Activated T-cell treated with anti-CD3 and anti-CD28 coated beads, Interleukin-2, amount 50 U/mL, for 72 hours (primary cell): ENCODE measurements at places on chromosomes 2 and 18.

GRCh38 chr2:217357886-217358620, 498.2 kb upstream of the TNP1 start:
- DNase-seq: no peak

GRCh38 chr2:173739006-173739405, 226.2 kb downstream of the SP3 start:
- DNase-seq: no peak

GRCh38 chr2:191321861-191322662, 76.9 kb downstream of the MYO1B start:
- no peak for DNase-seq

DNA sequence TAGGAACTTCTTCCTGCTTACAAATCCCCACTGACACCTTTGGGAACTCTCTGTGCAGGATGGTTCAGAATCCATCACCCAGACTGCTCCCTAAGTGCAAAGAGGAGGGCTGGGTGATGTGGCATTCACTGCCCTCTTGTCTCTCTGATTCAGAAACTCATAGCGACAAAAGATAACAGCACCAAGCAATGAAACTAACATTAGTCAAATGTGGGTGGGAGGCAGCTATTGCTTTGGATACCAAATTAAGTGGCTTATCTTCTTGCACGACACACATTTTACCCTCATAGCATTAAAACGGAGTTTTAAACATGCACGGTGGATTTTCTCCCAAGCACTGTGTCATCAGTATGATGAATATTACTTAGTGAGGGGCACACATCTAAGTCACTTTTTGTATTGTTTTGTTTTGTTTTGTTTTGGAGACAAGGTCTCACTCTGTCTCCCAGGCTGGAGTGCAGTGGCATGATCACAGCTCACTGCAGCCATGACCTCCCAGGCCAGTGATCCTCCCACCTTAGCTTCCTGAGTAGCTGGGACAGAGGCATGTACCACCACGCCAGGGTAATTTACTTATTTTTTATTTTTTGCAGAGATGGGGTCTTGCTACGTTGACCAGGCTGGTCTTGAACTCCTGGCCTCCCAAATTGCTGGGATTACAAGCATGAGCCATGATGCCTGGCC, 40.9 kb upstream of the NEB start:
- DNase-seq: no peak

DNA sequence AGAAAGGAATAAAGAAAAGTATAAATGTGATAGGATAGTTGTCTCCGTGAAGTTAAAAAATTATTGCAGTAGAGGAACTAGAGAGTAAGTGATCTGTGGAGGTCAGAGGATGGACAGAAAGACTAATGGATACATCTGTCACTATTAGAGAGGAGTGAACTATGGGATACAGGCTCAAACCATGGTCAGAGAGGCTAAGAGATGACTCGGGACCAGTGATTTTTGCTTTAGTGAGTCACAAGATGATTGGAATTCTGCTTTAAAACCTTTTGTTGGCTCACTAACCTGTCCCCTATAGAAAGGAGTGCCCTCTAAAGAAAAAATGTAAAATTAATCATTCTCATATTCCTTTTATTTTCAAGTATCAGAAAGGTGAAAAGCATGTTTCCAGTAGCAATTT, 30.3 kb downstream of the ALMS1 start:
- no peak for DNase-seq

DNA sequence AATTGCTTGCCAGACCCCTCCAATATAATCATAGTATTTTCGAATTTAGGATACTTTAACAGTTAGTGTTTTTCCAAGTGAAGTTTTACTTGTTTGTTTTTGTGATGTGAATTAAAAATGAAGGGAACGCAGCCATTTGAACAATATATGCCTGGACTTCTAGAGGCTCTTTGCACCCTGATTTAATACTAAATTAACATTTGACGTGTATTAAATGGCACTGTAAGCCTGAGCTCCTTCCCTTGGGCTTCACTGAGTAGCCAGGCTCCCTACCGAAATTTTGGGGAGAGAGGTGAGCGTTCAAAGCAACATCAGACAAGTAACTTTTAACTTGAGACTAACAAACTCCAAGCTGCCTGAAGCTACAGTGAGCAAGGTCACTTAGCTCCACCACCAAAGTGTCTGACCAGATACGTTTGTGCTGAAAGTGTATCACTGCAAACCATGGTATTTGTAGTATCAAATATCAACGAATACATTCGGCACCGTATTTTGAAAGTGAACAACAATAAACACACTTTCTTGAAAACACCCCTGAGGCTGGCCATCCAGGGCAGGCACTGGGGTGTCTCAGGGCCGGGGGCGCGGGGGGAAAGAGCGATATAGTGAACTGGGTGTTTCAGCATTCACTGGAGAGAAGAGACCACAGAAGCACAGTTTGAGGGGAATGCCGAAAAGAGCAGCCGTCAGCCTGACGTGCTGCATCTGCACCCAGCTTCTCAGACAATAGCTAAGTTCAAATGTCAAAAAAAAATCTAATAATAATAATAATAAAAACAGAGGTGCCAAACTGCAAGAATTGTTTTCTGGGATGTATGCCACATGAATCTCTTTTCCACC, 7.7 kb upstream of the POU3F3 start:
- no peak for DNase-seq

- DNase-seq: no peak
These were observed 1202.5 kb downstream of the DSC3 start for GRCh38 chr18:29840089-29840488.

DNA sequence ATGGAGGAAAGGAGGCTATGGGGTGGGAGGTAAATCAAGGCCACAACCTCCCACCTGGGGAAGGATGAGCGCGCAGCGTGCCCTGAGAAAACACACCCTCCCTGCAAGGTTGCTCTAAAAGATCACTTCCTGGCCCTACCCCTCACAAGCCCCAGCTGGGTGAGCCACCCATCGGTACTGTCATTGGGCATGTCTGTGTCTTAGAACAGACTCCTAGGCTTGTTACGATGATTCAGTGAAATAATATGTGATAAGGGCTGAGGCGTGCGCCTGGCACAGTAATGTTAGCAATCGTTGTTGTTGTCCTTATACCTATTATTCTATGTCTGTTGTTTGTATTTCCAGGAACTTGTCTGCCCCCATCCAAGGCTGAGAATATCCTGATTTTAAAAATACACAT, 175.1 kb downstream of the ZFP36L2 start:
- peak; percentile 44 for DNase-seq

GRCh38 chr2:231146665-231147064, 21.8 kb upstream of the HTR2B start:
- no peak for DNase-seq

GRCh38 chr2:203586696-203587095, 51.6 kb upstream of the RAPH1 start:
- DNase-seq: no peak

GRCh38 chr2:215727507-215728503, 285.5 kb downstream of the MREG start:
- no peak for DNase-seq

DNA sequence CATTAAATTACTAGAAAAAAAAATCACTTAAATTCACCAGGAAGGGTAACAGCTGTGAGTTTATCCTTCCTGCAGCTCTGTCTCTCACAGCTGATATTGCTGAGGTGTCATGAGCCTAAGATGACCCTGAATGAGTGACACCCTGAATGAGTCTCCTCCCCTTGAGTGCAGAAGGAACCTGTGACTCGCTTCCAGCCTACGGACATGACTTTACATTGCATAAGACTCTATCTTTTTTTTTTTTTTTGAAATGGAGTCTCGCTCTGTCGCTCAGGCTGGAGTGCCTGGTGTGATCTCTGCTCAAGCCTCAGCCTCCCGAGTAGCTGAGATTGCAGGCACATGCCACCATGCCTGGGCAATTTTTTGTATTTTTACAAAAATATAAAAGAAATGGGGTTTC, 14.1 kb downstream of the MRO start:
- peak; percentile 26 for DNase-seq

DNA sequence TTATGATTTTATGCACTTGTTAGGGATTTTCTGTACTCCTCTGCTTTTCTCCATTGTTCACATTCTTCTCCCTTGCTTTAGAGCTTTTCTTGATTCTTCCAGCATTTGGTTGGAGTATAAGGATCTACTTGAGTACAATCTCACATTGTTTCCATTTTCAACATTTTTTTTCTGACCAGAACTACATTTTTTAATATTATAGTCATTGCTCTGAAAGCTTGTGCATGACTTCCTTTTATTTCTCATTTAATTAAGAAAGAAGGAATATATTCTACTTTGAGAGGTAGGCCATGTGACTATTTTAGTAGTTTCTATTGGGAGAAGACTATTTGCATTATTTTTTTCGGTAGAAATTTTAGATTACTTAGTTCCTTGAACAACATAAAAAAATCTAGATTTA, 200.4 kb downstream of the TMEM247 start:
- DNase-seq: no peak
